Colonic mucosa (tissue), 4 donors: ENCODE measurements at places on chromosomes 1 and 21. TPM values are rescaled to one million over a fixed set of nuclear protein-coding genes. Genes with fewer than 3 reads are reported as not detected.

LMOD1 gene
- 7.6 TPM for total RNA-seq

CGN gene
- total RNA-seq: 148 TPM

TMCC2 gene
- total RNA-seq: 0.88 TPM

NEGR1 gene
- 9.2 TPM for total RNA-seq

CDC42BPA gene
- total RNA-seq: 36.6 TPM

OR2T35 gene
- total RNA-seq: not detected

ELAPOR1 gene
- total RNA-seq: 163 TPM

OR2T8 gene
- not detected for total RNA-seq

KRTAP12-1 gene
- not detected for total RNA-seq

VSIG8 gene
- not detected for total RNA-seq

THEMIS2 gene
- 6.8 TPM for total RNA-seq

SLC26A9 gene
- not detected for total RNA-seq

GJA4 gene
- total RNA-seq: 3.5 TPM

KCNA10 gene
- total RNA-seq: not detected

HSD11B1 gene
- 0.59 TPM for total RNA-seq

NPHS2 gene
- not detected for total RNA-seq

COG2 gene
- total RNA-seq: 53.8 TPM

COL11A1 gene
- 0.88 TPM for total RNA-seq

FBXO2 gene
- total RNA-seq: 1.2 TPM
